NCI-H446 treated with DMSO at 0.1 percent for 48 hours (cell line): ENCODE measurements at places on chromosomes 4 and X.

DNA sequence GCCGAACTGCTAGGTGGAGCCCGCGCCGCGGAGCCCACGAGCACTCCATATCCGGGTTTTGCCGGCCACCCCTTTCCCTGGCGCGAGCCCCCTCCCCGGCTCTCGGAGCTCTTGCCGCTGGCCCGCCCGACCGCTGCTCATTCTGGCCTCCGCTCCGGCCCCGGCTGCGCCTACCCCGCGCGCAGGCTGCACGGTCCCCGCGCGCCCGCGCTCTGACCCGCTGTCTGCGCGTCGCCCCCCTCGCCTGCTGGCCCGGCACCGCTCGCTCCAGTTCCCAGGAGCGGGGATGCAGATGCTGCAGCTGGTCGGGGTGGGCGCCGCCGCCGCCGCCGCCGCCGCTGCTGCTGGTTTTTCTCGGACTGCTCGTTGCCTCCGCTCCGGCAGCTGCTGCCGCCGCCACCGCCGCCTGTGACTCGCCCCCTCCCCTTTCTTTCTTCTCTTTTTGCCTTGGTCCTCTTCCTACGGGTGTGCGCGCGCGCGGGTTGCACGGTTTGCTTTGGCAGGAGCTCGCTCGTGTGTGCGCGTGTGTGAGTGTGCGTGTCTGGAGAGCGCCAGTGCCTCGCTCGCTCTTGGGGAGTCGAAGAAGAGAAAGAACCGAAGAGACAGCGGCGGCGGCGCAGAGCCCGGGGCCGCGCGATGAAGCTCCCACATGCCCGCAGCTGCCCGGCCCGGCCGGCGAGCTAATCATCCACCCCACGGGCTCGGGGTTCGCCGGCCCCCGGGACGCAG, at the start of gene ADGRL3:
Gene ADGRL3 (plus strand): TSS at position 140 of the 729 bp plus-strand sequence.
- peak; percentile 56 for DNase-seq

- peak; percentile 11 for DNase-seq
Measured at GRCh38 chr4:145956288-145956890, 17.8 kb upstream of the ZNF827 start.

DNA sequence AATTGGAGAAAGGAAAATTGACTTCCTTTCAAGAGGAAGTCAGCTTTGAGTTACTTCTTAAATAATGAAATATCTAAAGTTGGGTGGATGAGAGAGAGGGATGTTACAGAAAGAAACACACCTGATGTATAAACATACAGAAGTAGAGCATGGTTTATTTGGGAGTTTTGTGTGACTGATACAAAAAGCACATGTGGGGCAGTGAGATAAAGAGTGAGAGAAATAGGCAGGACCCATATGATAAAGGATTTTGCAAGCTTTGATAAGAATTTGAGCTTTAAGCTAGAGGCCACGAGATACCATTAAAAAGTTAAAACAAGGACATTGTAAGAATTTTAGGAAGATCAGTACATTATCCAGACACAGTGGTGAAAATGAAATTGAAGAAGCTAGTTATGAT, 263.3 kb upstream of the GPRIN3 start:
- DNase-seq = no peak

DNA sequence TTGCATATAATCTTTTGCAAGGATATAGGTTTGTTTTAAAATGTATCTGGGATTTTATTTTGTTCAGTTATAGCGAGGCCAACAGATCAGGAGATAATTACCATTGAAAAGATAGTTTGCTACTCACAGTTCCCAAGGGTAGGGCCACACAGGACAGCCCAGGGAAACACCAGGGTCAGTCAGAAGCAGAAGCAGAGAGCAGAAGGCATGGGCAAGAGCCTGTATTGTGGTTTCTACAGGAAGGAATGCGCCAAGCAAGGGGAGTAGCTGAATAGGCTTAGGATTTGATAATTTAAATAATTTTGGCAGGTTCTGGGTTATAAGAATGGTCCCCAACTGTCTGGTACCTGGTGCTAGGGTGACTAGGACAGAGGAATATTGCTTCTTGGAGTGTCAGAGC, 61.6 kb downstream of the SYNPO2 start:
- no peak for DNase-seq

DNA sequence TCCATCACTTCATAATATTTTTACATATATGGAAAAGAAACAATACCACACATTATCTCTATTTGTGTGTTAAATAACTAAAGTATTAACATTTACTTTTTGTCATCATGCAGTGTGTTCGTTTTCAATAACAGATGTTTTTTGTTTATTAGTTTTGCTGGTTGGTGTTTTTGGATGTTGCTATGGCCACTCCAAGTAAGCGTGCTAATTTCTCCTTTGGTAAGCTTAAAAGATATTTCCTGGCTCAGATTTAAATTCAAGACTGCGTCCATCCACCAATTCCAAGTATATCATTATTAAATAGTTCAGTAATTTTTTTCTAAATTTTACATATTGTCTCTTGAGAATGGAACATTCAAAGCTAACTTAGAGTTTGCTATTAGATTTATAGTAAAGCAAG, 235.4 kb upstream of the IL1RAPL1 start:
- no peak for DNase-seq

DNA sequence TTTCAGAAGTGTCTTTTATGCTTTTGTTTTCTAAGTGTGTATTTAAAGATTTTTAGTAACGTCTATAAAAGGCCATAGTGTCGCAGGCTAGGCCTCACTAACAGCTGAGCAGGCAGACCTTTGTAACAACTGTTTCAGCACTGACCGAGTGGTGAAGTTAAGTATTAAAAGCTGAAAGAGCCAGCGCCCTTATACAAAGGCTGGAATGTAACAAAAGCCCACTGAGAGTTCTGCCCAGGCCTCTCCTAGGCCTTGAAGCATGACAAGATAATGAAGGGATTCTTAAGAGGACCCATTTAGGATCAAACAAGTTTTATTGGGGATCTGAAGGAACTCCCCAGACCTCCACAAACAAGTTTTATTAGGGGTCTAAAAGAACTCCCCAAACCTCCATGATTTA, 722.5 kb upstream of the PRKX start:
- no peak for DNase-seq

DNA sequence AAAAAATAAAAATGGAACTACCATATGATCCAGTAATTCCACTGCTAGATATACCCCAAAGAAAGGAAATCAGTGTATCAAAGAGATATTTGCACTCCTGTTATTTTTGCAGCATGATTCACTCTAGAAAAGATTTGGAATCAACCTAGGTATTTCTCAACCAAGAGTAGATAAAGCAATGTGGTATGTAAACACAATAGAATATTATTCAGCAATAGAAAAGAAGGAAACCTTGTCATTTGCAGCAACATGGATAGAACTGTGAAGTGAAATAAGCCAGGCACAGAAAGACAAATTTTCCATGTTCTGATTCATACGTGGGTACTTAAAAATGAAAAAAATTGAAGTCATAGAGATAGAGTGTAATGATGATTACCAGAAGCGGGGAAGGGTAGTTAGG, 362.3 kb upstream of the EPHA5 start:
- no peak for DNase-seq

DNA sequence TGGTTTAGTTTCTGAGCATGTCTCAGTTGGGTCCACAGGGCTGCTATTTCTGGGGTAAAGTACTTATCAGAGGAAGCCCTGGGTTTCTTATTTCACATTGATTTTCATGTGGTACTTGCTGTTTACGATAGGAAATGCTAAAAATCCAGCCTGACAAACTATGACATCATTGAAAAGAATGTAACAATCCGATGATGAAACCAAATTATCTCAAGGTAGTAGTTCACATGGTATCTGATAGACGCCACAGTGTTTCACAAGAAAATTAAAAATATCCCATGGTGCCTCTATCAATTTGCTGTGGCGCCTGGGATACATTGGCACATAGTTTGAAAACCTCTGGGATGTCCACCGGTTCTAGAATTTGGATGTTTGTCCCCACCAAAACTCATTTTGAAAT, 418.9 kb upstream of the RPS6KA3 start:
- no peak for DNase-seq

DNA sequence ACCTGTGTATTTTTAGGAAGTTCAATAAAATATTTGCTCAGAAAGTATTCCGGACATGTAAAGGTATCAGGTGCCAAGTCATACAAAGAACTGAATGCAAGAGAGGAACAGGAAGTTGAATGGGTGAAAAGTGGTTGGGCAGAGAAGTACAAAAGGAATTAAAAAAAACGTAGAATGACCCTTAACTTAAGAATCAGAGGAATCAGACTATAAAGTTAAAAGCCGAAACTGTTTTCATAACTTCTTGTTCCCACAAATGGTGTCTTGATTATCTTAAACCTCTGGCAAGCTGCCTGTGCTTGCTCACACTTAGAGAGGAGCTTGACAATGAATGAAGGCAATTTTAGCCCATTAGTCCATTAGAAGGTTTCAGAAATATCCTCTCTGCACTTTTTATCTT, 81.6 kb upstream of the HHIP start:
- no peak for DNase-seq

GRCh38 chr4:23401572-23401971, 488.3 kb downstream of the PPARGC1A start:
- DNase-seq = no peak

DNA sequence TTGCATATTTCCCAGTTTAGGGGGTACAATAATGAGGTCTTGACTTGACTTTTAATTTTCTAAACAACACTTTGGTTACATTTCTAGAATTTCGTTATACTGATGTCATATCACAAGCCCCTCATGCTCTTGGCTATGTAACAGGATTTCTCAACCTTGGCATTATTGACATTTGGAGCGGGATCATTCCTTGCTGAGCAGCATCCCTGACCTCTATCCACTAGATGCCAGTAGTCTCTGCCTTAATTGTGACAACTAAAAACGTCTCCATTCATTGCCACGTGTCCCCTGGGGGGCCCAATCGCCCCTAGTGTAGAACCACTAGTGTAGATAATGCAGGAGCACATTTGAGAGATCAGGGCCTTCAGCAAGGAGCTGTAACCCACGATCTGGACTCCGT, 234.2 kb upstream of the MID1 start:
- peak; percentile 49 for DNase-seq

DNA sequence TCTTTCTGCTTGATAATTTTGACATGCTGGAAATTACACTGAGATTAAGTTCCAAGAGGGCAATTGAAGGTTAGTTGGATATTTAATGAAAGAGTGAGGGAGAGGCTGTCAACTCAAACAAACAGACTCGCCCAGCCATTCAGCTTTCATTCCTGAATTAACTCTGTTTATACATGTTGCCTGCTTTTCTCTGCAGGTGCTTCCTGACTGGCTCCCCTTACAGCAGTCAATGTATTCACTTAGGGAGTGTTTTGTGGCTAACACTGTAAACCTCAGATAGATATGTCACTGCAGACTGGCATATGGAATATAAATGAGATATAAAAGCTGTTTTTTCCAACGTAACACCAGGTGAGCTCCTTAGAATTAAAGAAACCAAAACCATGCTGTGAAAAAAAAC, 28.7 kb downstream of the TMPRSS11A start:
- DNase-seq = no peak

GRCh38 chrX:45505214-45505613, 304.5 kb upstream of the DIPK2B start:
- DNase-seq = no peak

- DNase-seq = no peak
Measured at GRCh38 chrX:13482746-13483541, 86.5 kb upstream of the EGFL6 start.

DNA sequence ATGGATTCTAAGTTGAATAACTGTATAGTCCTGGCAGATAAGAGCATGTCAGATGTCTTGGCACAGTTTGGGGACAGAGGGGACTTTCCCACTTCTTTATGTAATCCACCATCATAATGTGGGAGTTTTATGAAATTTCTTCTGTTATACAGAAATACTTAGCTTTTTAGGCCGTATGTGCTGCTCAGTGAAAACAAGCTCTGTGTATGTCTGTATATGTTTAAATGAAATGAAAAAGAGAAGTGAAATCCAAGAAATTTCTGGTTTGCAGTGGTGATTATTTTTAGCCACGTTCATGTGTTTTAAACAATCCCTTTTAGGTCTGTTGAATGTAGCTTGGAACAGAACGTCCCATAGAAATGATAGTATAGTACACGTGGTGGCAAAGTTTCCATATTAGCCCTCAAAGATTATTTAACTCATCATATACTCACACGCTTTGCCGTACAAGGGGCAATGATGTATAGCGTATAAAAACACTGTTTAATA, 41.0 kb downstream of the GAB1 start:
- DNase-seq = no peak

- DNase-seq = no peak
Measured at GRCh38 chr4:10461091-10461849, 4.0 kb upstream of the ZNF518B start.

GRCh38 chr4:163269869-163270268, 62.5 kb downstream of the NPY1R start:
- no peak for DNase-seq

DNA sequence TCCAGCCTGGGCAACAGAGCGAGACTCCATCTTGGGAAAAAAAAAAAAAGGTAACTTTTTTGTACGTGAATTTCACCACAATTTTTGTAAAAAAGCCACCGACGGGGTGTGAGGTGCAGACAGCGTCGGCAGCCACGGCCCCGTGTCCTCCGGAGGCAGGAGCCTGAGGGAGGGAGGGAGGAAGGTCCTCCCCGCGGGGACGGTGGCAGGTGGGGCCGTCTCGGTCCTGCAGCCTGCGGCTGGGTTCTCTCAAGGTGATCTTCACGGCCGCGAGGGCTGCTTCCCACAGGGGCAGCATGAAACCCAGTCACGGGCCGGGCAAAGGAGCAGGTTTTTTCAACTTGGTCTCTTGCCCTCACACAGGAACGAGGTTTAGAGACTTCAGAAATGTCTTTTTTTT, 14.0 kb downstream of the PLCXD1 start:
- DNase-seq = no peak

DNA sequence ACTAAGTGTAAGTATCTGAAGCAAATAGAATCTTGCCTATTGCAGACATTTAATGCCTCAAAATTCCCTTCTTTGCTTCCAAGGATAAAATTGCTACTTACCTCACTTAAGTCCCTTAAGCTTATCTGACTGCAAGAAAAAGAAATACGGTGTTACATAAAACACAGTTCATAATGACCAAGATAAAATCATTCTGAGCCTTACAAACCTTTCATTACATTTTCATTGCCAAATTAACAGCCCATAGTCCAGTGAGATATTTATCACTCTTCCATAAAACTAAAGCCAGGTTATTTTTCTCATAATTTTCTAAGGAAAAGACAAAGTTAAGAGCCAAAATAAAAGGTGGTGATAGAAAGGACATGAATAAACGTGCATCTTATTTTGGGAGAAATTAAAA, 74.9 kb upstream of the ZNF518B start:
- DNase-seq = no peak

DNA sequence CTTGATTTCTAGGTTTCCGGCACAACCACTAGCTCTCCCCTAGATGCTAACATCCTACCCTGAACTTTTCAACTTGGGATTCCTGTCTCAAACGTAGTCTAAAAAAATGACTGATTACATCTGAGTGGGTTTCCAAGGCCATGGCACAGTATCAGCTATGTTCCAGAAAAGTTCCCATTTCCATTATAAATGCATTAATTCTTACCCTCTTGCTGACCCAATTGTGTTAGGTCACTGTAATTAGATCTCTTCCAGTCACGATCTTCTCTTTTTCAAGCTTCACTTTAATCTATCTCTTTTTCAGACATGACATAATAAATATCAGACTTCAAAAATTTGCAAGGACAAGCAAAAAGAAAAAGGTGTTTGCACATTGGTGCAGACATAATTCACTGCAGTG, 50.6 kb upstream of the PDE5A start:
- no peak for DNase-seq

GRCh38 chrX:18582910-18583493, 88.9 kb downstream of the RS1 start:
- DNase-seq = no peak
